Ammon's horn (tissue), 1 donor: ENCODE measurements at places on chromosomes 12 and 14.

DNA sequence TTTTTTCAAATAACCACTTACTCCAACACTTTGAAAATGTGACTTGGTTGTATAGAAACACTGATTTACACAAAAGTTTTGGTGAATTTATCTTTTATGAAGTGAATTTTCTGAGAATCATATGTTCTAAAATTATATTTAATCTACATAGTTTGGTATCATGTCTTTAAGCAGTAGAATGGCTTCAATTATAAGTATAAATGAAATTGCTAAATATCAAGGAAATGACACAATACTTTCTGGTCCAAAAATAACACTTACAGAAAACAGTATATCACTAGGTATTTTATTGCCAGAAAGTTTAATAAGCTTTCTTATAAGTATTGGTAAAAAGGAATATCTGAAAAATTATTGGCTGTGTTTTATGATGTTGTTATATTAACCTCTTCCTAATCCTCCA lies 90.9 kb downstream of the SRGAP1 start:
- DNase-seq = no peak

DNA sequence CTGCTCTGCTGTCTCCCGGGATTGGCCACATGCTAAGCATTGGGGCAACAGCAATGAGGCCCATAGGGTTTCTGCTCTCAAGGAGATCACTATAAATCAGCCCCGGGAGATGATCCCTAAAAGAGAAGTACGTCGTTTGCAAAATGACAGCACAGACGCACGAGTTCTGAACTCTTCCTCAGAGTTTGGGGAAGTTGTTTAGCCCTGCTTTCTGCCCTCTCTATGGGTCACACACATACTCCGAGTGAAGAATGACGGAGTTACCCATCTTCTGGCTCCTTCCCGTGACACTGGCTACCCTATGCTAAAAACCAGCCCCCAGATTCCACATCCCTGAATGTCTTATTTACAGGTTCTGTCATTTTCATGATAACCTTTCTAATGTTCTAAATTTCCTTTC lies 258.0 kb upstream of the PLEKHG7 start:
- peak; percentile 57 for DNase-seq

DNA sequence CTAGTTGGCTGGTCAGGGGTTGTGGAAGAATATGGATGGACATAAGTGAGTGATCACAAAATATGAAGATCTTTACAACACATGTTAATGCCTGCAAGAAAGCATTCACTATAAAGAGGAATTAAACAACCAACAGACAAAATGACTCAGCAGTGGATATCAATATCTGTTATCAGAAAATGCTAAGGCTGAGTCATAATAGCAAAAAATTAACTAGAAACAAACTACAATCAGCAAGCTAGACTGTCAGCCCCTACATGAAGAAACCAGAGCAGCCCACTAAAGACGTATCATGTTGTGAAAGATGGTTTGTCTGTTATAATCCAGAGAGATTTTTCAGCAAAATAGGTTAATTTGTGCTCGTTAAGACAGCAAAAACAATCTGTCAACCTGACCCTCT lies 472.9 kb downstream of the NELL2 start:
- no peak for DNase-seq

DNA sequence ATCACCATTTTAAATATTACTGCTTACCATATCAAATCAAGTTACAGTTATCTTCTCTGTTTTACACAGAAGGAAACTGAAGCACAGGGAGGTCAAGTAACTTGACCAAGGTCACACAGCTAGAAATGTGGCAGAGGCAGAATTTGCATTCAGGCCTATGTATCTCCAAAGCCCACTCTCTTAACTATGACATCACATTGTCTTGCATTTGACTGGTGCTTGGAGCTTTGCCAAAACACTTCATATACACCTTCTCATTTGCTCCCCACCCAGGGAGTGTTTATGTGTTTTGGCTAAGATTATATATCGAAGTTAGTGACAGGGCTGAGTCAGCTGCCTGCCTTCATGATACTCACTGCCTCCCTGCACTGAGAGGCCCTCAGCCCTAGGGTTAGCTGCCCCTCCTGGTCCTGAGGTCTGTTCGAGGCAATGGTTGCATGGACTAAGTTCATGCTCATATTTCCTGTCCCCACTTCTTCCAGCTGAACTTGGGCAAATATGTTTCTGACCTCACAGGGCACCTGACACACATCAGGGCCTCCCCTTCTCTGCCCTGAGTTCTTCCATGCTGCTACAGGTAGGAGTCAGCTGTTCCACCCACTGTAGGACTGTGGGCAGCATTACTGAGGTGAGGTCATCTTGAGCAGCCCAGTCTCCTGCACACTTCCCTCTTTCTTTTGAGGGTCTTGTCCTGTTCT lies 1.8 kb downstream of the GALNT6 start:
- DNase-seq = no peak

DNA sequence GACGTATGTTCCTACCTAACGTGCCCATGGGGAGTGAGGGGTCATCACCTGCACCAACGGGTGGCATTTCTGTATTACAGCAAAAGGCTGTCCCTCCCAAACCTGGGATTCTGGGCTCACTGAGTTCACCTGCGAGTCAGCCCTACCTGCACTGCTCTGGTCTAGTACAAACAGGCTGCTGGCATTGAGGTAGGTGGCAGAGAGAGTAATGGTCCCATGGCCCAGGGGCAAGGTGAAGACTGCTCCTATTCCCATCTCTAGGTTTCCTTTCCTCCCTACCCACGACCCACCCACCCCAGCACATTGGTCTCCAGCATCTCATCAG lies 421 bp downstream of the SUOX start:
- no peak for DNase-seq

DNA sequence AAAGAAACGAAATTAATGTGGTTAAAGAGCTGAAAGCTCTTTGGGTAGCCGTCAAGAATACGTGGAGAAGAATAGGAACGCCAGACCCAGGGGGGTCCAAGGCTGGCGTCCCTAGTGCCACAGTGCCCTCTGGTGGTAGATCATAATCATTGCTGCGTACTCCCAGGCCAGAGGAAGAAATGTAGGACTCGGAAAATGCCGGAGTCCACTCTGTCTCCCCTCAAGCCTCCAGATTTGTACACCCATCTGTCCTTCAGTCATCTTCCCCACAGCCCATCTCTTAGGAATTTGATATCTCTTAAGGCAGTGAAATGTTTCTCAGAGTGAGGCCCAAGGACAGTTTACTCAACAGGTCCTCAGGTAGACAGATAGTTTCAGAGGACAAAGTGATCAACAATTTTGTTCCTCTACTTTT lies 25.4 kb upstream of the PLEKHG6 start:
- peak; percentile 82 for DNase-seq
